ENCODE measurements at places on chromosomes 11 and 22.

DNA sequence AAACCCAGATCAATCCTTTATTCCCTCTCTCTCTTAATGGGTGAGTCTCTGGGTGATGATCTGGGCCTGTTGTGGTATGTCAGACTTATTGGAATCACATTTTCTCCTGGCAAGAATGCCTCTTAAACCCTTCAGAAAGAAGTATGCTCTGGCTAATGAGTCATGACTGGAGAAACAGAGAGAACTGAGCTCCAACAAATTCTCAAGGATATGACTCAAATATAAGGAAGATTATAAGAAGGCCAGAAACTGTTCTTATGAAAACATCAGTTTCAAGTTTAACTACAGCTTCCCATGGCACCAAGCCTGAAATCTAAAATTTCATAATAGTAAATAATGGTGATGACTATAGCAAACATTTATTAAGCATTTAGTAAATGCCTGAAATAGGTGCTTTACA, 83.9 kb downstream of the OR5AK2 start:
- DNase-seq: no peak

- no peak for DNase-seq
Measured at GRCh38 chr11:61749591-61750217, 2.7 kb upstream of the MYRF start.

DNA sequence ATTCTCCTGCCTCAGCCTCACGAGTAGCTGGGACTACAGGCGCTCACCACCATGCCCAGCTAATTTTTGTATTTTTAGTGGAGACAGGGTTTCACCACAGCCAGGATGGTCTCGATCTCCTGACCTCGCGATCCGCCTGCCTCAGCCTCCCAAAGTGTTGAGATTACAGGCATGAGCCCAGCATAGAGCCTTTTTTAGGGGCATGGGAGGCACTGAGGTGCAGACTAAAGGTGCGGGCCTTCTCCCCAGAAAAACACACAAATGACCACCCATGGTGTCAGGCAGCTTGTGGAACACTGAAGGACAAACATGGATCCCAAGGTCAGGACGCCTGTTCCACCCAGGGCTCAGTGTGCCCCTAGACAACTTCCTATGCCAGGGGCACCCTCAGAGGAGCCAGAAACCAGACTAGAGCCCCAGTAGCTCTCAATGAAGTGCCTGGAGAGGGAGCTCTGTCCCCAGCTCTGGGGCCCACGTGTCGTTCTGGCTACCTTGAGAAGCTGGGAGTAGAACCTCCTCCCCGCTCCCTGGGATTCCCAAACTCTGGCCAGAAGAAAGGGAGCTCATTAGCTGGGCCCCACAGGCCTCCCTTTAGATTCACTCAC, 21.2 kb upstream of the CD5 start:
- DNase-seq: no peak

DNA sequence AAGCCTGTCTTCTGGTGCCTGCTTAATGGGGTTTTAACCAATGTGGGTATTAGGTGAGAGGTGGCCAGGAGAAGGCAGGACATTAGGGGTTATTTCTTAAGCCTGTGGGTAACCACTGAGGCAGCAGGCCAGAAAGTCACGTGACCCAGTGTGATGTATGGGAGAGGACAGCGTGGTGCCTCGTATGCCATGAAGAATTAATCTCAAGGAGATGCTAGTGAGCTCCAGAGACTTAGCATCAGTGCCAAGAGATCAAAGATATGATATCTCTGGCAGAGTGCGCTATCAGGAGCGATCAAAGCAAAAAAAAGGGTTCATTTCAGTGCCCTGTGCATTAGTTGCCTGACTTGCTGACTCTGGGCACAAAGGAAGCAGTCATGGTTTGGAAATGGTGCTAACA, 275.5 kb downstream of the KIRREL3 start:
- no peak for DNase-seq

- DNase-seq: no peak
Measured at GRCh38 chr11:84480131-84480530, 1147.0 kb downstream of the DLG2 start.

DNA sequence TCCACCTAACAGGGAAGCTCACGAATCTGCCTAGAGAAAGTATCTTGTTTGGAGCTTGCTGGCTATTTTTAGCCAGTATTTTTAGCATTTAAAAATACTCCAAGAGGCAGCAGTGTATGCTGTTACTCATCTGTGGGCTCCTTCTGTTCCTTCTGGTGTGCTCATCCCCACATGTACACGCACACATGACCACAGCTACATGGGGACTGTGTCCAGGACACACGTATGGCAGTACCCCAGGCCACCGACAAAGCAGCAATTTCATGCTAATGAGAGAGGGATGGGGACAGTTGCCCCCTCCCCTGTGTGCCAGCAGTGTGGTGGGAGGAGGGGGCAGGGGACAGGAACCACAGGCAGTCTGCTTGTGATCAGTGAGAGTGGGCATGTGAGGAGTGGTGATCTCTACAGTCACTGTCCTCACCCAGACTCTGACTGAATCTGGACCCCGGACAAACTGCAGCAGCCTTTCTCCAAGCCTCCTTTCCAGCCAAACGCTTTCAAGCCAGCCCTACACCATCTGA, 16.4 kb downstream of the USP2 start:
- no peak for DNase-seq

- no peak for DNase-seq
Measured at GRCh38 chr11:10349281-10349665, 44.4 kb downstream of the ADM start.

GRCh38 chr22:19959043-19959586, 17.5 kb upstream of the TXNRD2 start:
- DNase-seq: peak; percentile 78

- no peak for DNase-seq
Measured at GRCh38 chr22:32069579-32070372, 26.7 kb downstream of the SLC5A1 start.

DNA sequence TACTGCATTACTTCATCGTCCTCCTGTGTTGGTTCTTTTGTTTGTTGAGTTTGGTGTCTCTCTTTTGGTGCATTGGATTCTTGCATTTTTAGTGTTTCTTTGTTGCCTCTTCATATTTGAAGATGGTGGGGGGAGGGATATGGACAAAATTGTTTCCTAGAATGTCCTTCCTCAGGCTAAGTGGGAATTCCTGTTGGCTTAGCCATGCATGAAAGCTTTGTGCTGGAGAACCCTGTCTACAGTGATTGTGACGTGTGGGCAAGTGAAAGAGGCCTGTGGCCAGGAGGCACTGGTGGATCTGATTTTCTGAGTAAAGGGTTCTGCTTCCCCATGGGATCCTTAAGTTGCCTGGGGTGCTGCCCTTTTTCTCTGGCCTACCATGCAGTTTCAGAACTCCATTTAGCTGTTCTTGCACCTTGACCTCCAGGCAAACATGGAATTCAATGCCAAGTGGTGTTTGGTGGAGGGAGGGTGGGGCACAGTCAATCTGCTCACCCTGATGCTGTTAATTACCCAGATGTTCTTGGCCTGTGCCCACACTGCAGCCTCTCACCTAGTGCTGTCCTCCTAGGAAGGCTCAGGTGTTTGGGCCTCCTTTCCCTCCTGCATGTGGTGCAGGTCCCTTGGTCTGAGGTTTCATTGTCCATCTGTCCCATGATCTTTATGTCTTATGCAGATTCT, 46.3 kb upstream of the SLC22A12 start:
- DNase-seq: no peak

GRCh38 chr11:17014321-17014832, at the start of gene PLEKHA7:
TSS of gene PLEKHA7 (minus strand) at chr11:17014414. CDS start at chr11:17014401, 13 bp downstream.
- DNase-seq: no peak

DNA sequence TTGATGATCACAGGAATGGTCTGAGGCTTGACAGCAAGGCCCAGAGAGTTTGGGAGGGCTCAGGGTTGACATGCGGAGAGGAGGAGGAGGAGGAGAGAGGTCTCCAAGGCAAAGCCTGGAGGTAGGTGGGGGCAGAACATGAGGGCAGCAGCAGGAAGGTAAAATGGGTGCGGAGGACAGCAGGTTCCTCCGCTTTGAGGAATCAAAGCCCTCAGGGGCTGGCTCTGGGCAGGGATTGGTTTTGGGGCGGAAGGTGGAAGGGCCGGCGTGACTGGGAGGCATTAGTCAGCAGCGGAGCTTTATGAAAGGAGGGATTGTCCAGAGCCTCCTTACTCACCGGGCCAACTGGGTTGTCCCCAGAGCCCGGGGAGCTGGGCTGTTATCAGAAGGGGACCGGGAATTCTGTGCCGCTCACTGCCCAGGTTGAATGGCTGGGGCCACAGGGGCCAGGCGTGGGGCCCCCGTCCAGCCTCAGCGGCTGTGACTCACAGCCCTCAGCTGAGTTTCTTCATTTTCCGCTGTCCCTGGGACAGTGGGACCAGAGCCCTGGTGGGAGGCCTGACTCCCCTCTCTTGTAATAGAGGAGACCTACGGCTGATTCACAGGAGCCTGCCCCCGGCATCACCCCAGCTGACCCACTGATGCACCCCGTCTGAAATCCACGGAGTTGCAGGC, 36.2 kb downstream of the LIF start:
- DNase-seq: no peak

DNA sequence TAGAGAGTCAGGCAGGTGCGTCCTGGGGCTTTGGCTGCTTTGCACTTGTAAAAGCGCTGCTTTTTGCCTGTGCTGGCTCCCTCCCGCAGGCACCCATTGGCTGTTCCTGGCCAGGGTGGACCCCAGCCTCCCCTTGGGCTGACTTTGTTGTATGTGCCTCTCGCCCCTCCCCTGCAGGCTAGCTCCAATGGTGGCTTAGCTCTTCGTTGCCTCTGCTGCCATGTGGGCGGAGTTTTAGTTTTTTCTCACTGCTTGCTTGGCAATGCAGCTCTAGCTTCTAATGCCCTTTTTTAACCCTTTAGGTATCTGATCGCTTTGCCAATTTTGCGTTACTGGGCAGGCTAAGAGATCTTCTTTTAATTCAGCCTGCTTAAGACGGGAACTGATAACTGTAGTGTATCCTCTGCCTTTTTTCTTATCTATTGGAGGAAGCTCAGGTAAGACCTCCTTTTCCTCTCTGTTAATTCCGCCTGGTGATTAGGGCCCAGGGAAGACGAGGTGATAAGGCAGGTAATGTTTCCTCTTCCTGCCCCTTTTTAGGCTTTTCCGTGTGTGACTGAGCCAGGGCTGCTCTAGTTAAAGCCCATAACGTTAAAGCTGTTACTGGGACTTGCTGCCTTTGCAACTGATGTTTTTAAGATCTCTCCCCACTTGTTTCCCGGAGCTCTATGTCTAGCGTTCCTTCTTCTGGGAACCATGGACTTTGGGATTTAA, 11.7 kb upstream of the GLYATL1 start:
- no peak for DNase-seq

- no peak for DNase-seq
Measured at GRCh38 chr11:118819334-118820024, 28.5 kb upstream of the DDX6 start.

- no peak for DNase-seq
Measured at GRCh38 chr11:2754008-2754407, 54.2 kb upstream of the KCNQ1OT1 start.

GRCh38 chr22:40313007-40313406, 33.3 kb upstream of the ADSL start:
- DNase-seq: no peak

- no peak for DNase-seq
Measured at GRCh38 chr22:46661221-46661851, 41.1 kb downstream of the GRAMD4 start.

GRCh38 chr22:42356533-42356932, 75.7 kb downstream of the NFAM1 start:
- DNase-seq: no peak

DNA sequence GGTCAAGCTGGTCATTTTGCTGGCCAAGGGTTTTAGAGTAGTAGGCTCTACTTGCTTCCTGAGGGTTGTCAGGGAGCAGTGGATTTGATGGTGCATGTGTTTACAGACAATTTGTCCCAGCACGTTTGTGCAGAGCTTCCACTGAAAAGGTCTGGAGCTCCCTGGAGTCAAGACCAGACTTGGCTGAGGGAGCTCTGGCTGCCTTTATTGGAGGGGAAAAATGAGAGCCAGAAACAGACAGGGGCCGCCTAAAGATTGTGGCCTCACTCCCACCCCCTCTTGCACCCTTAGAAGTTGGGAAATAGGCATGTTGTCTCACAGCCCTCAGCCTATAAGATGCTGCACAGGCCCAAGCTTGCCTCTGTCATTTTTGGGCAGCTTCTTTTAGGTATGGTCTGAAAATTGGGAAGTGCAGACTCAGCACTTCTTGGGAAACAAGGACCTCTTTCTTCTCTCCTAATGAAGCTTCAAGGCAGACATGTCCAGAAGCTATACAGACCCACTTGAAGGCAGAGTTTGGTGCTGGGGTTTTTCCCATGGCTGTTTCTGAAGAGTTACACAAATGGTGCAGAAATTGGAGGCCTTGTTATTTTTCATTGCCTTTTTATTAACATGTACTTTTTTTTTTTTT, 55.1 kb downstream of the AMOTL1 start:
- DNase-seq: no peak

- no peak for DNase-seq
Measured at GRCh38 chr11:110199184-110199981, 97.0 kb downstream of the RDX start.

DNA sequence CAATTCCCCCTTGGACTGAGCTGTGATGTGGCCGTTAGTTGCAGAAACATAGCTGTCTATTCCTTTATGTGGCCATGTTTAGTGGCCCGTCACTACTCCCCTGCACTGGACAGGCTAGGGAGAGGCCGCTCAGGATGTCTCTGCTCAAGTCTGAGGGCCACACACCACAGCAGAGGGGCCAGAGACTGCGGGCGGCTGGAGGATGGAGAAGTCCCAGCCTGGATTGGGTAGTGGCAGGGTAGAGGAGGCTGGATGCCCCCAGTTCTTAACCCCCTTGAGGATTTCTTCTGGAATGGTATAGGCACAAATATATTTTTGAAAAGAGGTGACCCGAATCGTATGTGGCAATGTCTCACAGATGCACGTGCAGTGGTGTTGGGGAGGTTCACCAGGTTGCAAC, 116.4 kb upstream of the B3GAT1 start:
- peak; percentile 10 for DNase-seq

DNA sequence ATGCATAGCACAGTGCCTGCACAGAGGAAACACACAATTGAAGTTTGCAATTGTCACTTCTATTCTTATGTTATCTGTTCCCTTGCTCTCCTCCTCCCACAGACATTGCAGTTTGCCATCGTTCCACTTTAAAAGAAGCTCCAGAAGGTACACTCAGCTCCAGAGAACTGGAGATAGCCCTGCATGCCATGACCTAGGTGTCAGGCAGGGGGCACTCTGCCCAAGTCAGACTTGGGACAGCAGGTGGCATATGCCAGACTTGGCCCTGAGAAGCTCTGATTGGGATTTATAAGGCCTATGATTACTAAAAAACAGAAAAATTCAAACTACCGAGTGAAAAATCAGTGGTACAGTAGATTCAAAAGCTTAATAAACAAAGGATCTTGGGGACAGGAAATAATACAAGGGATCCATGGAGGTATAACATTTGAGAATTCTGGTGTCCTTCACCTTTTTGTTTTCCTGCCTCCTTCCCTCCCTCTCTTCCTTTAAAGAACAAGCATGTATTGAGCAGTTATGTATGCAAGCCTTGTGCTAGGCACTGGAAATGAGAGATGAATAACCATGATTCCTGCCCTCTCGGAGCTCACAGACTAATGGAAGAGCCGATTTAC, 40.0 kb downstream of the TENM4 start:
- no peak for DNase-seq

GRCh38 chr11:41665441-41666360, 206.2 kb upstream of the LRRC4C start:
- DNase-seq: no peak
